ENCODE measurements at places on chromosomes 13 and 19.

- DNase-seq, result no peak
Measured at GRCh38 chr19:8213827-8214672, 4.9 kb downstream of the CERS4 start.

DNA sequence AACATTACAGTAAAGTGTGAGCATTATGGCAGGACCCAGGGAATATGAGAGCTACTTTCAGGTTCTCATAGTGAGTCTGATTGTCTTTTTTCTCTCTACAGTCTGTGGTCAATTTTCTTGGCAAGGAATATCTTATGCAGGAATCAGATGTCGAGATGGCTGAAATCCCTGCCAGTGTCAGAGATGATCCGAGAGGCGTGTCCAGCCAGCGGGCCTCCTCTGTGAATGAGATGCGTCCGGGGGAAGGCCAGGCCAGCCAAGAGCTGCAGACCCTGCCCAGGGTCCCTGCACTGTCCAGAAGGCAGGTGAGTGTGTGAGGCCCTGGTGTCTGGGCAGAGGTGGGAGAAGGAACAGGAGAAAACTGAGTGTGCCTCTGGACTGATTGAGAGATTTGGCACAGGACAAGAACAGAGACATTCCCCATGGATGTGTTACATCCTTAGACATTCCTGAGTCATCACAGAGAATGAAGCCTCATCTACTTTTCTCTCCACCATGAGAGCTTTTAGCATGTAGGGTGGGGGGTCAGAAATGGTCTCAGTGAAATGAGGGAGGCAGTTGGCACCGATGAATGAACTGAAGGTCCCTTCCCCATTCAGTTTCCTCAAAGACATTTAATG lies 27.3 kb upstream of the EDDM13 start:
- no peak for DNase-seq

DNA sequence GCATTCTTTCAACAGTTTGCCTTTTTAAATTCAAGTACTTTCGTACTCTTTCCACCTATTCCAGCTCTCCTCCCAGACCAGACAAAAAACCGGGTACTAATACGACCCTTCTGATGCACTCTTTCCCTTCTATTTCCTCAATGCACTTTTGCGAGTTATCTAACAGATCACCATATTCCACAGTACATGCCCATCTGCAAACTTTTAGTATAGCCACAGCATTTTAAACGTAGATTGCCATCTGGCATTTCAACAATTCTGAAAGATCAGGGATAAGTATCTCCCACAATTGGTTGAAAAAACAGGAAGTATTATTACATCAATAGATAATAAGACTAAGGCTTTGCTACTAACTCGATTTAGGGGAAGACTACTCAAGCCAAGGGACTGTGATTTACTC lies 31.5 kb downstream of the RBM26 start:
- no peak for DNase-seq

- no peak for DNase-seq
Measured at GRCh38 chr13:106475852-106476251, 59.6 kb downstream of the EFNB2 start.
